ENCODE measurements at places on chromosomes 13 and 19.
A peak's percentile ranks its signal among the peaks of the same experiment; 100 is the strongest.

DNA sequence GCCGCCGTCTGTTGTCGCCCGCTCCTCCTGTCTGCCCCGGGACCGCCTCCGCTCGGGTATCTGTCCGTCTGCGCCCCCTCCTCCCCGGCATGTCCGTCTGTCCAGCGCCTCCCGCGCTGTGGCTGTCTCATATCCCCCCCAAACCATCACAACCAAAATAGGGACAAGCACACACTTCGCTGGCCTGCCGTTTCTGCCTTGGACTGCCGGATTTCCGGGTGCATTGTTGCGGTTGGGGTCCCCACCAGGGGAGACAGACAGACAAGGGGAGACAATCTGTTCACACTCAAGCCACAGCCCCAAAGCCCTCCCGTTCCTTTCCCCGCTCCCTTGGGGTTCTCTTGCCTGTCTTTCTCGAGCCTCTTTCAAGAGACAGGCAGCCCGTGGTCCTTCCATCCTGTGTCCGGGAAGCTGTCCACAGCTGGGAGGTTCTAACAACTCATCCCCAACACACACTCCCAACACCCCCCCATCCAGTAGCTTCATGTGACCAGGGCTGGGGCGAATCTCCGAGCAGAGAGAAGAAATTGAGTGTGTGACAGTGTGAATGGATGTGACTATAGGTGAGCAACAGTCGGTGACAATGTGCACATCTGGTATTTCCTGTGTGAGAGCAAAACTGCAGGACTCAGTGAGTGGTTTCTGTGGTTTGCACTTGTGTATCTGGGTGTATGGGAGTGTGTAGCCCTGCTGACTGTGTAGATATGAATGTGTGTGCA, 16.5 kb upstream of the FOSB start:
- no peak for DNase-seq

- no peak for DNase-seq
These were observed 277.5 kb downstream of the DNAJC15 start for GRCh38 chr13:43300865-43301264.

GRCh38 chr13:97030705-97031452, 36.6 kb upstream of the OXGR1 start:
- DNase-seq = no peak

GRCh38 chr19:4015705-4016402, 8.3 kb downstream of the PIAS4 start:
- no peak for DNase-seq

DNA sequence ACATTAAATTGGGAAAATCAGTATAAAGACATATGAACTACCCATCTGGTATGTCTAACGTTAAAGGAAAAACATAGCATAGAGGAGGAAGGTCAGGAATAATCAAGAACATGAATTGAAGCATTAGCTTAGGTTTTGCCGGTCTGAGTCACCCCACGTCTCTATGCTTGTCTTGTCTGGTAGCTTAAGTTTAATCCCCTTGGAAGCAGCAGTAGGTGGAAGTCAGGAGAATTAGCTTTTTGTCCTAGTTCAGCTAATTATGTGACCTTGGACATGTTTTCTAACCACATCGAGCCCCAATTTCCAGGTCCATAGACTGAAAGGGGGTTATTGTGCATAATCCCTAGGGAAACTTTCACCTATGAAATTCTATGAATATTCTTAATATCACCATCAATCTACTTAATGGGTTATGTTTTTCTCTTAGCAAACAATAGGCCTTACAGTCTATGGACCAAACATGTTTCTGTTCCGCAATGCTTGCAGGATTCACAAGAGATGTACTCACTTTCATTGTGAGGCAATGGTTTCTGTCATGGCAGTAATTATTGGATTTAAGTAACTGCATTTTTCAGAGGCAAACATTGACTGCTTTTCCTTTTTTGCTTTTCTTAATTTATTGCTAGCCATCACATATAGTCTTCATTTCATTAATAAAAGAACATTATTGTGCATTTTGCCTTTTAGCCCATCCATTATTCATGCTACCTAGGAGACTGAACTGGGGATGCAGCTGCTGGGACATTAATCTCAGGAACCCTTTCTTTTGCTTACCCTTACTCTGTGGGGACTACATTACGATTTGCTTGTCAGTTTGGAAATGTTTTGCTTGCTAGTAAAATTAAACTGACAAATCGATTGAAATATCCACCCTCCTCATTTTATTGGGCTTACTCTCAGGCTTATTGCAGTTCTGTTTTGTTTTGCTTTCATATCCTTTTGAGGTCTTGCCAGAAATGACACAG, 304.8 kb upstream of the MAB21L1 start:
- DNase-seq = no peak

- DNase-seq = no peak
These were observed 8.9 kb upstream of the MAB21L1 start for GRCh38 chr13:35485424-35485823.

DNA sequence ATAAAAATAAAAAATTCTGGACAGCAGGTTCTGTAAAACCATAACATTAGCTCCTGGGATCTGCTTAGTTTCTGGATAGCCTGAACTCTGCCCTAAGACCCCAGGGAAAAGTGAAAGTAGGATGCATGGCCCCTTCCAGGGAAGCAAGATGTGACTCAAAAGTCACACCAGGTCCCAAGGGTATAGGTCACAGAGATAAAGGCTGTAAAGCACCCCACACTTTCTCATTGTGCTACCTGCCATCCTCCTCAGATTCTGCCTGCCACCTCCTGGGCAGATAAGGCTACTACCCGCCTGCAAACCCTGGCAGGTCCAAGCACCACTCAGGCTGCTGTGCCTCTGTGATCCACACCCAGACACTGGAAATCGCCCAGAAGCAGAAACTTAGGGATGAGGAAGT, 20.6 kb downstream of the FFAR2 start:
- DNase-seq = peak; percentile 32

- peak; percentile 72 for DNase-seq
These were observed 5.1 kb downstream of the CD37 start for GRCh38 chr19:49340069-49340864.

DNA sequence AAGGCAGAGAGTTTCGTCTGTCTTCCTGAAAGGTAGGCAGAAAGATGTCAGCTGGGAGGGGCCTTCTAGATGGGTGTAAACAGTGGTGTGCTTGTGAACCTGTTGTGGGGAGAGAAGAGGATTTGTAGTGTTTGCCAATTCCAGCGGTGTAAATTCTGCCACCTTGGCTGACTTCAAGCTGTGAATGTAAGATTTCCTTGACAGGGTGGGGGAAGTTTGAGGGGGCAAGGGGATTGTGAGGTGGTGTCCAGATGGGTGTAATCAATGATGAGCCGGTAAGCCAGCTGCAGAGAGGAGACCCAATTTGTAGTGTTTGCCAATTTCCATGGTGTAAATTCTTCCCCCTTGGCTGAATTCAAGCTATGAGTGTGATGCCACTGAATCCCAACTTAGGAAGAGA, 61.0 kb upstream of the ADGRE5 start:
- DNase-seq = no peak

DNA sequence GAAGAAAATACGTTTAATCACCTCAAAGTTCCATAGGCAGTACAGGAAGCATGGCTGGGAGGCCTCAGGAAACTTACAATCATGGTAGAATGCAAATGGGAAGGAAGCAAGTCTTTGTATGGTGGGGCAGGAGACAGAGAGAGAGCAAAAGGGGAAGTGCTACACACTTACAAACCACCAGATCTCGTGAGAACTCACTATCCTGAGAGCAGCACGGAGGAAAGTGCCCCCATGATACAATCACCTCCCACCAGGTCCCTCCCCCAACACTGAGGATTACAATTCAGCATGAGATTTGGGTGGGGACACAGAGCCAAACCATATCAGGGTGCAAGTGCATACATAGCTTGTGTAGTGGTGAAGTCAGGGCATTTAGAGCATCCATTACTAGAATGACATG, 92.3 kb upstream of the ANKRD10 start:
- DNase-seq = no peak

DNA sequence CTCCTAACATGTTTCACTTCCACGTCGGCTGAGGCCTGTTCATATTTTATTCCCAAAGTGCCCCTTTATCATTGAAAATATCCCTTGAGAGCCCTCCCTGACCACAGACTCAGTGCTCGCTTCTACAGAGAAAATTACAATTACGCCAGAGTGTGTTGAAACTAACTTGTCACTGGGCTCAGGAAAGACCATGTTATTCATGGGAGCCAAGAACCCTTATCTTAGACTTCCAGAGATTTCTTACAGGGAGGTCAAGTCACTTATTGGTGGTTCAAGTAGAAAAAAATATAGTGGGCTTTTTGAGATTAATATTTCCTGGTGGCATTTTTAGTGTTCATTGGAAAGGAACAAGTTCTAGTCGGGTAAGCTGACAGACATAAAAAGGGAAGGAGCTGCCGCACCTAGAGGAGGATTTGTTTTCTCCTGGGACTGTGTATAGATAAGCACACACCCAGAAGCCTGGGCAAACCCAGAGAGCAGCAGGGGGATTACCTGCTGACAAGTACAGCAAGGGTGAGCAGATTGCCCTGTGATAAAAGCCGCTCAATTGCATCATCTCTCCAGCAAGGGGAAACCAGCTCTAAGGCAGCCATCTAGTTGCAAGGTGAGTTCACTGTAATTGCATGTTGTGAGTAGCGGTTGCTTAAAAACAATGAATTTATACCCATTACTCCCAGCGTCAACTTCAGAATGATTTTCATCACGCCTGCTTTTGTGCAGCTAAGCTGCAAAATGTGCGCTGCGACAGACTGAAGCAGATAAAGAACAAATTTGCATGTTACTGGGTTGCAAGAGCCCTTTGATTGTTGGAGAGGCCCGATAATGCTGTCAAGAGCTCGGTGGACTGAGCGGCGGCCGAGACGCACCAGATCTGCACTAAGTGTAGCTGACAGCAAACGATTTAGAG, 46.2 kb downstream of the DCT start:
- DNase-seq = no peak

- no peak for DNase-seq
These were observed 15.0 kb upstream of the SLC35E1 start for GRCh38 chr19:16586991-16587832.

DNA sequence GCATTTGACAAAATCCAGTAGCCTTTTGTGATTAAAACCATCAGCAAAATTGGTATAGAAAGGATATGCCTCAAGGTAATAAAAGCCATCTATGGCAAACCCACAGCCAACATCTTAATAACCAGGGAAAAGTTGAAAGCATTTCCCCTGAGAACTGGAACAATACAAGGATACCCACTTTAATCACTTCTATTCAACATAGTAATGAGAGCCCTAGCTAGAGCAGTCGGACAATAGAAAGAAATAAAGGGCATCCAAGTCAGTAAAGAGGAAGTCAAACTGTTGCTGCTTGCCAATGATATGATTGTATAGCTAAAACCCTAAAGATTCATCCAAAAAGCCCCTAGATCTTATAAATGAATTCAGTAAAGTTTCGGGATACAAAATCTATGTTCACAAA, 1510.3 kb downstream of the PCDH9 start:
- no peak for DNase-seq

DNA sequence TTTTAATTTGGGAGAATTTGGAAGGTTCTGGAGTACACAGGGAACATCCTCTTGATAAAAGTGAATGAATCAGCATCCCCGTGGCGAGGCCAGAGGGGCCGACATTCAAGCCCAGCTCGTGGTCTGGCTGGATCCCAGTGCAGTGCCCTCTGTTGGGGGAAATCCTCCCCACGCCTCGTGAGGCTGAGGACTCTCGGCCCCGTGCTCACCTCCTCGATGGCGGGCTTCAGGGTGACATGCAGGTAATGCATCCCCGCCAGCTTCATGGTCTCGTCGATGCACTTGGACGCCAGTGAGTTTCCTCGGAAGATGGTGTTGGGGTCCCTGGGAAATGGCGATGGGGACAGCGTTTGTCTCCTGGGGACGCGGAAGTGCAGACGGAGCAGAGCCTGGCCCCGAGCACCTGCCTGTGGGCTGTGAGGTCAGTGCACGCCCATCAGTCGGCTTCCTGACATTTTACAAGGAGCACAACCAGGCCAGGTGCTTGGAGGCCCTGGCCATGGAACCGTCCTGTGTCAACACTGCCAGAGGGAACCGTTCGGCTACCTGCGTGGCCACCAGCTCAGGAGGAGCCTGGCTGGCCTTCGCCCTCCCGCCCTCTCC, 43.3 kb upstream of the C13orf46 start:
- DNase-seq = no peak

DNA sequence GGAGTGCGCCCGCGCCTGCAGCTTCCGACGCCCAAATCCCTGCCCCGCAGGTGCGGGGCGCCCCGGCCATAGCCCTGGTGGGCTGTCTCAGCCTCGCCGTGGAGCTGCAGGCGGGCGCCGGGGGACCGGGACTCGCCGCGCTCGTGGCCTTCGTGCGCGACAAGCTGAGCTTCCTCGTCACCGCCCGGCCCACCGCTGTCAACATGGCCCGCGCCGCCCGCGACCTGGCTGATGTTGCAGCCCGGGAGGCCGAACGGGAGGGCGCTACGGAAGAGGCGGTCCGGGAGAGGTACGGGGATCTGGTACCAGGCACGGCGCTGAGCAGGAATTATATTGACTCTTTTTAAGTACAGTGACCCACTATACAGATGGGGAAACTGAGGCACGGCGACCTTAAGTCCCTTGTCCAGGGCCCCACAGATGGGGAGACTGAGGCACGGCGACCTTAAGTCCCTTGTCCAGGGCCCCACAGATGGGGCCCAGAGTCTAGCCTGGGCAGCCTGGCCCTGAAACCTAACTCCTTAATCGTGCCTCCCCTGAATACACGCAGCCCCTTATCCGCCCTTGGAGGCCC, 586 bp downstream of the MRI1 start:
- no peak for DNase-seq

GRCh38 chr13:113445791-113446487, 7.3 kb downstream of the ADPRHL1 start:
- DNase-seq = no peak

GRCh38 chr19:49880162-49880869, 2.8 kb downstream of the TBC1D17 start:
- no peak for DNase-seq

DNA sequence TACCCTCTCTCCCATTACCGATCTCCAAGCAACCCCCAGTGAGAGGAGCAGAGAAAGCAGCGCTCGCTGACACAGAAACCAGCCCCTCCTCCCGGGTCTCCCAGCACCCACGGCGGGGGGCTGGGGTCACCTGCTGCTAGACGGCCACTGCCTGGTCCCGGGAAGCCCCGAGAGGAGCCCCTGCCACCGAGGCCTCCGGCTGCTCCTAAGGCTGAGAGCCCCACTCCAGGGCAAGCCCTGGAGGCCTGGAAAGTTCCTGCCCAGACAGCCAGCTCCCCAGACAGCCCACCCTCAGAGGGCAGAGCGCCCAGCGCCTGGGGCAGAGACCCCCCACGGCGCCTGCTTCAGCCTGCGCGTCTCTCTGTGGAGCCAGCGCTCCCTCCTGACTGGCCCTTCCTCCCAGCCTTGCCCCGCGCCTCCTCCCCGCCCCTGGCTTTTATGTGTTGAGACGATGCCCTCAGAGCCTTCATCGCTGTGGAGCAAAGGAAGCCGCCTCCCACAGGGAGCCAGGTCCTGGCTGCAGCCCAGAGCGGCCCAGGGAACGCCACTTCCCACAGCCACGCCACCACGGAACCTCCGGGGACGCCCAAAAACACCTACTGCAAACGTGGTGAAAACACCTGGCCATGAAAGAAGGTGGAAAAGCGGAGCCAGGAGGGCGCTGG, 51.1 kb downstream of the MLLT1 start:
- DNase-seq = no peak

DNA sequence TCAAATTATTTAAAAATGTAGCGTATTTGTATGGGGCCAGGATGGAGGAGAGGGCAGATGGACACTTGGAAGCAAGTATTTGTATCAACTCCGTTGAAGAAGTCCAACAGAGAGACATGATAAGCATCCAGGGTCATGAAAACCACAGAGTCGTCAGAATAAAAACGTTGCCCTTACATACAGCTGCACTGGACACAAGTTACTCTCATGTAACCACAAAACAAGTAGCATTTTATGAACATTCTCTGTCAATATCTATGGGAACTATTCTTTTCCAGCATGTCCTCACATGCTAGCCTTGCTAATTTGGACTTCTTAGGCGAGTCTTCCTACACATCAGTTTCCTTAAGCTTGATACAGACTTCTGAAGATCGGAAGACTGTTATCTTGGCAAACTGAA, 35.0 kb downstream of the EFNB2 start:
- DNase-seq = no peak
